Neural progenitor cell (in vitro differentiated cells): ENCODE measurements at places on chromosomes 2 and 18.
A peak's percentile ranks its signal among the peaks of the same experiment; 100 is the strongest.

DNA sequence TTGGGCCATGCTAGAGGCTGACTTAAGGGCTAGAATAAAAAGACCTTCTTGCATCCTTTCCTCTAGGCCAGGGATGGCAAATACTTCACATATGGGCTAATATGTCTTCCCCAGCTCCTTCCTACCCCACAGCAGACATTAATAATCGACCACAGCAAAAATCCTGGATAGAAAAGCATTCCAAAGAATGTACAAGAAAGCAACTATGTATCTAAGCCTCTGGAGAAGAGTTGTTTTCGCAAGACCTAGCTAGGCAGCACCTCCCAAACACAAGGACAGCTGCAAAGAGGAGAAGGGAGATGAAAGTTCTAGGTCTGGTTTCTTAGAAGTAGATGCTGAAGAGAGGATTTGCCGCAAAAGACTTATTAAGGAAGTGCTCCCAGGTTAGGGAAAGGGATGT lies 372.6 kb downstream of the SLC4A3 start:
- H3K27me3 ChIP-seq = no peaks in the 10 kb centered on the region
- DNase-seq = no peak
- no peak overlapping the region for H3K27ac ChIP-seq
- H3K36me3 ChIP-seq = no peaks in the 10 kb centered on the region

- H3K4me3 ChIP-seq = no peak overlapping the region
- H3K4me1 ChIP-seq = no peaks in the 10 kb centered on the region
- H3K27me3 ChIP-seq = no peaks in the 10 kb centered on the region
- H3K27ac ChIP-seq = no peak overlapping the region
- no peaks in the 10 kb centered on the region for H3K36me3 ChIP-seq
- DNase-seq = peak; percentile 24
Observed at GRCh38 chr2:112465382-112465781, 16.6 kb upstream of the TTL start.

DNA sequence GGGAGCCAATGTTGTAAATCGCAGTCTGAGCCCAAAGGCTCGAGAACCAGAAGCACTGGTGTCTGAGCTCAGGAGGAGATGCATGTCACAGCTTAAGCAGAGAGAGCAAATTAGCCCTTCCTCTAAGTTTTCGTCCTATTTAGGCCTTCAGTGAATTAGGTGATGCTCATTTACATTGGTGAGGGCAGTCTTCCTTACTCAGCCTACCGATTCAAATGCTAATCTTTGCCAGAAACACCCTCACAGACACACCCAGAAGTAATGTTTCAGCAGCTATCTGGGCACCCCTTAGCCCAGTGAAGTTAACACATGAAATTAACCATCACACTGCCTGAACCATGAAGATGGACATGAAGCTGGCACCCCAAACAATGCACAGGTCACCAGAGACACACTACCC lies 385.1 kb downstream of the STK39 start:
- H3K4me3 ChIP-seq = no peak overlapping the region
- no peaks in the 10 kb centered on the region for H3K36me3 ChIP-seq
- H3K27me3 ChIP-seq = no peaks in the 10 kb centered on the region
- no peak for DNase-seq
- H3K4me1 ChIP-seq = peaks cover 26% of the 10 kb centered on the region
- H3K27ac ChIP-seq = no peak overlapping the region

- no peak overlapping the region for H3K27ac ChIP-seq
- no peaks in the 10 kb centered on the region for H3K36me3 ChIP-seq
- no peaks in the 10 kb centered on the region for H3K4me1 ChIP-seq
- H3K4me3 ChIP-seq = no peak overlapping the region
- no peak for DNase-seq
- no peaks in the 10 kb centered on the region for H3K27me3 ChIP-seq
Observed at GRCh38 chr2:166671801-166672200, 177.8 kb upstream of the SCN7A start.

DNA sequence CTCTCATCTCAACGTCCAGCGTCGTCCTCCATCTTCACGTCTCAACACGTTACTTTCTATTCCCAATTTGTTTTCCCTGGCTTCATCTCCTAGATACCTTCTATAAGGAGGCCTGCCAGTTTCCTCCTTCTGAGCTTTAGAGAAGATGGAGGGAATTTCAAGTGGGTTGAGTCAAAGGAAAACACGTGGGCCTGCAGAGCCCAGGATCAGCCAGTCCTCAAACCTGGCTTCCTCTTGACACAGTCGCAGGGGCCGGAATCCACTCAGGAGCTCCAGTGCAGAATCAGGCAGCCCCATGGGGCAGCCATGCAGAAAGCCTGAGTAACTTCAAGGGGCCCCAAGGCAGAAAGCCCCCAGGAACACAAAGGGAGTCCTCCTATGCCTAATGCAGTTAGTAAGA lies 14.5 kb upstream of the APCDD1 start:
- no peak for DNase-seq
- no peaks in the 10 kb centered on the region for H3K27me3 ChIP-seq
- H3K27ac ChIP-seq = no peak overlapping the region
- no peak overlapping the region for H3K4me3 ChIP-seq

GRCh38 chr2:52117299-52117698 lies 1085.4 kb upstream of the NRXN1 start:
- H3K4me3 ChIP-seq = no peak overlapping the region
- no peaks in the 10 kb centered on the region for H3K27me3 ChIP-seq
- no peak overlapping the region for H3K27ac ChIP-seq
- no peak for DNase-seq

- DNase-seq = no peak
- no peaks in the 10 kb centered on the region for H3K27me3 ChIP-seq
Observed at GRCh38 chr18:68721681-68722583, 7.0 kb upstream of the TMX3 start.

DNA sequence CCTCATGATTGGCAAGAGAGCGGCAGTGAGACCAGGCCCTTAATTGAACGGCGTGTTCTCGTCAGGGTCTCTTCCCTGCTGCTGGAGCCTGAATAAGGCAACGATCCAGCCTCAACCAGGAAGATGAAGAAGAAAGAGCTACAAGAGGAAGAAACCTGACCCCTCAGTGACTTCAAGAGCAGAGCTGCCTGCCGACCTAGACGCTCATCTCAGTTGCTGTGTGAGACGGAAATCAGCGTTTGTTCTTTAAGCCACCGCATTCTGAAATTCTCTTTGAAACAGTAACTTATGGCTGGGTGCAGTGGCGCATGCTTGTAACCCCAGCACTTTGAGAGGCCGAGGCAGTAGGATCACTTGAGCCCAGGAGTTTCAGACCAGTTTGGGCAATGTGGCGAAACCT lies 29.6 kb upstream of the KCNG3 start:
- peak; percentile 23 for DNase-seq
- no peak overlapping the region for H3K4me3 ChIP-seq
- no peak overlapping the region for H3K27ac ChIP-seq
- no peaks in the 10 kb centered on the region for H3K27me3 ChIP-seq
- H3K4me1 ChIP-seq = no peaks in the 10 kb centered on the region
